ENCODE measurements at places on chromosomes 1 and 21. TPM values are rescaled to one million over a fixed set of nuclear protein-coding genes. Genes with fewer than 3 reads are reported as not detected.

Gene SLC22A15
- total RNA-seq, result 3.3 TPM

Gene GJA8
- not detected for total RNA-seq

Gene TSHB
- not detected for total RNA-seq

Gene COL6A1
- not detected for total RNA-seq

Gene CAPN9
- total RNA-seq, result not detected

Gene CFAP74
- total RNA-seq, result not detected

Gene EIF3I
- total RNA-seq, result 193 TPM

DNA sequence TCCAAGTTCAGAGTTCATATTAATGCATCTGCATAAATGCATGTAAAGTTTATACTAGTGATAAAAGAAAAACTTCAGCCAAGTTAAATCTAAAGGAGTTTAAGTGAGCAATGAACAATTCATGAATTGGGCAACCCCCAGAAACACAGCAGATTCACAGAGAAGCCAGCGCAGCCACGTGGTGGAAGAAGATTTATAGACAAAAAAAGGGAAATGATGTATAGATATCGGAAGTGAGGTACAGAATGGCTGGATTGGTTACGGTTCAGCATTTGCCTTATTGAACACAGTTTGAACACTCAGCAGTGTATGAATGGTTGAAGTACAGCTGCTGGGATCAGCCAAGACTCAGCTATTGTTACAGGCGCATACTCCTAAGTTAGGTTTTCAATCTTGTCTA, 5.7 kb downstream of the AK5 start:
- no peak for DNase-seq

GRCh38 chr1:160400646-160401486, 502 bp downstream of the VANGL2 start:
- DNase-seq, result peak; percentile 31

DNA sequence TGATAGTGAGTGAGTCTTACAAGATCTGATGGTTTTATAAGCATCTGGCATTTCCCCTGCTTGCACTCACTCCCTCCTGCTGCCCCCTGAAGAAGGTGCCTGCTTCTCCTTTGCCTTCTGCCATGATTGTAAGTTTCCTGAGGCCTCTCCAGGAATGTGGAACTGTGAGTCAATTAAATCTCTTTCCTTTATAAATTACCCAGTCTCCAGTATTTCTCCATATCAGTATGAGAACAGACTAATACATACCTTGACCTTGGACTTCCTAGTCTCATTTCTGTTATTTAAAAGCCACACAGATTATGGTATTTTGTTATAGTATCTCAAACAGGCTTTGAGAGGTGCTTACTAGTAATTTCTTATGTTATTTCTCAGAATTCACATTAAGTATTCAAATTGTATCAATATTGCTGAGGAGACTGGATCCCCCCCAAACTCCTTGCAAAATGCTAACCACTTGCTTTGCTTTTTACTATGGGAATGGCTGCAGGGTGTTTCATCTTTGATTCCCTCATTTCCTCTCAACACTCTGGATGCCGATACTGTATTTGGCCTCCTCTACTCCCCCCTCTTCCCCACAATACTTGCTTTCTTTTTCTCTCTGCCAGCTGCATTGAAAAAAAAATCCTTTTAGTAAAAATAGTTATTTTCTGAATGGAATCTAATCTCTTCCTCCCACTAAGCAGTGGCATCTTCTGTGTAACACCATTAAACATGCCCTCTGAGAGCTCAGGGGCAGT, 96.9 kb upstream of the WLS start:
- DNase-seq, result no peak

GRCh38 chr1:55062801-55063576, 23.6 kb downstream of the PCSK9 start:
- no peak for DNase-seq

DNA sequence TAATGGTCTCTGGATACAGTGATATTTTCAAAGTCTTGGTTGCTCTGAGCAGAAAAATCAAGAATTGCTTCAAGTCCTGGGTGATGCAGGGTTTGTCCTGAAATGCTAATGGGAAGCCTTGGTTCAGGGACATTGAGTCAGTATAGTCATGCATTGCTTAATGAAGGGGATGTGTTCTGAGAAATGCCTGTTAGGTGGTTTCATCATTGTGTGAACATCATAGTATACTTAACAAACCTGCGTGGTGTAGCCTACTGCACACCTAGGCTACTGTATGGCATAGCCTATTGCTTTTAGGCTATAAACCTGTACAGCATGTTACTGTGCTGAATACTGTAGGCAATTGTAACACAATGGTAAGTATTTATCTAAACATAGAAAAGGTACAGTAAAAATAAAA, 36.4 kb downstream of the TBCE start:
- no peak for DNase-seq

DNA sequence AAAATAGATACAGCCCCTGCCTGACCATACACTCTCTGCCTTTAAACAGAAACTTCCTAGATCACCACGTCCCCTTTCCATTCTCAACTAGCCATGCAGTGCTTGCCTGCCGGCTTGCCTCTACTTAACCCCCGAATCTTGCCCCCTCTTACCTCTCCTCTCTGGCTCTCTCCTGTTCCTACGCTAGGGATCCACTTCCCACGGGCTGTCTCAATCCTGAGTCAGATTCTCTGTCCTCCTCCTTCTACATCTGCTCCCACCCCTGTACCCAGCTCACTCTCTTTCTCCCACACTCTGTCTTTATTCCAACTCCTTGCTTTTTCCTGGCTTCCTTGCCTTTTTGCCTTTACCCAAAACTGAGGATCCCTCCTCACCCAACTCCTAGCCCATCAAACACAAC, 29.3 kb downstream of the ATF3 start:
- DNase-seq, result no peak

- no peak for DNase-seq
These were observed 62.7 kb downstream of the CACHD1 start for GRCh38 chr1:64532646-64533045.

DNA sequence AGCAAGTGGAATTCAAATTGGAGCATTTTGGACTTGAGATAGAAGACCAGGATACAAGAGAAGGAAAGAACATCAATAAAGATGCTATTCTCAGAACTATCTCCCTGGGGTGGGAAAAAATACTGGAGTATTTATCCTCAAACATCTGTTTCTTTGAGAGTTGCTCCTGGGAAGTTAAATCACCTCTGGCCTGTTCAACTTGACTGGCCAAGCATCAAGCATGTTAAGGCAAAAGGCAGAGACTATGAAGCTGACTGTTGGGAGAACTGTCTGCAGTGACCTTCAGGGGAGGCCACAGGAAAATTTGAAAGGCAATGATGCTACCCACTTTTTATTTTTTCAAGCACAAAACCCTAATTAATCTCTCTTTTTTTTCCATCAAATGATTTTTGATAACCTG, 239.0 kb downstream of the NTNG1 start:
- DNase-seq, result no peak

GRCh38 chr1:88851303-88852063, 39.9 kb downstream of the GTF2B start:
- DNase-seq, result no peak

GRCh38 chr1:244957525-244957924, 93.2 kb upstream of the HNRNPU start:
- DNase-seq, result peak; percentile 79

GRCh38 chr1:165052431-165052830, 304.1 kb downstream of the LMX1A start:
- no peak for DNase-seq

DNA sequence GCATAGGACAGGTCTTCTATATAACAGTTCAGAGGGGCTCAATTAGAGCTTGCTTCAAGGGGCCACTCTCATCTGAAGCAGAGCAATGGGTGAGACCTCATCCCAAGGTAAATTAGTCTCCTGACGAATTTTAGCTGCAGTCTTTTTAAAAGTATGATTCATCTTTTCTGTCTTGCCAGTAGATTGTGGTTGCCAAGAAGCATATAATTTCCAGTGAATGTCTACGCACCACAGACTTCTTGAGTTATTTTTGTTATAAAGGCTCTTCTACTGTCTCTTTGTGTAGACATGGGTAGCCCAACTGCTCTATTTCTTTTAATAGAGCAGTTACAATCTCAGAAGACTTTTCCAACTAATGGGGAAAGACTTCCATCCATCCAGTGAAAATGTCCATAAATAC, 108.9 kb upstream of the FMN2 start:
- no peak for DNase-seq

- DNase-seq, result peak; percentile 82
These were observed 56.2 kb downstream of the FCRL5 start for GRCh38 chr1:157496121-157496526.

GRCh38 chr1:23081376-23081775, 62.1 kb downstream of the KDM1A start:
- DNase-seq, result peak; percentile 21

DNA sequence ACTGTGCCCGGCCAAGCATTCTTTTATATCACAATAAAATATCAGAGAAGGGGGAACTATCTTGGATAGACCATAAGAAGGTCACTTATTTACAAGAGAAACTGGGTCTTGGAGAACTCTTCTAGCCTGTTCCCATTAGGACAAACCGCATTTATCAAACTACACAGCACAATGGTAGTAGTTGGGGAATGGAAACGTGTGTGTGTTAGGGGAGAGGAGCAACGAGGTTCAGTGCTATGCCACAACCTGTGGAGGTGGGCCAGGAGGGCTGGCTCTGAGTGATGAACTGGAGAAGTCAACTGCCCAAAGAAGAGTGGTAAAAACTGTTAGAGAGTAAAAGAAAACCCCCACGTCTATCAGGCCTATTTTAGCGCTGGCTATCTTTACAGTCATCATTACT, 1.6 kb downstream of the DONSON start:
- no peak for DNase-seq

- no peak for DNase-seq
These were observed 22.6 kb upstream of the RAB3GAP2 start for GRCh38 chr1:220294846-220295301.
